ENCODE measurements at places on chromosomes 1 and 21. TPM values are rescaled to one million over a fixed set of nuclear protein-coding genes. Genes with fewer than 3 reads are reported as not detected.

GRCh38 chr1:22925111-22925510, 47.6 kb downstream of the LACTBL1 start:
- DNase-seq = no peak

DNA sequence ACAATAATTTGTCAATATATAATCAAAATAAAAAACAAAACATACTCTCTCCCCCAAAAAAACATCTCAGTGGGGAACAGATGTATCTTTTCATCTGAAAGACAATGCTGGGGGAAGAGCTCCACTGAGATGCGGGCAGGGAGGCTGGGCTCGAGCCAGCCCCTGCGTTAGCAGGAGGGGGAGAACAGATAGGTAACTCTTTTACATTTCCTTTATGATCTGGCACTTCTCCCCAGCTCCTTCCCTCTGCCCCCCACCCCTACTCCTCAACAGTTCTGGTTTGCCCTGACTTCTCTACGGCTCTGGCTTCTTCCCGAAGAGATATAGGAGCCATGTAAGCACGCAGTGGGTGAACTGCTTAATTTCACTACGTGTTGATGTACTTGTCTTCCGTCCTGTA, 12.4 kb downstream of the LEPR start:
- DNase-seq = no peak

- DNase-seq = no peak
These were observed 7.6 kb upstream of the ENAH start for GRCh38 chr1:225660544-225660946.

GRCh38 chr1:236161230-236161629, 18.9 kb downstream of the GPR137B start:
- no peak for DNase-seq

- DNase-seq = no peak
These were observed 44.0 kb upstream of the FMO2 start for GRCh38 chr1:171140956-171141687.

GRCh38 chr1:150017206-150017750, 6.8 kb upstream of the OTUD7B start:
- no peak for DNase-seq

DNA sequence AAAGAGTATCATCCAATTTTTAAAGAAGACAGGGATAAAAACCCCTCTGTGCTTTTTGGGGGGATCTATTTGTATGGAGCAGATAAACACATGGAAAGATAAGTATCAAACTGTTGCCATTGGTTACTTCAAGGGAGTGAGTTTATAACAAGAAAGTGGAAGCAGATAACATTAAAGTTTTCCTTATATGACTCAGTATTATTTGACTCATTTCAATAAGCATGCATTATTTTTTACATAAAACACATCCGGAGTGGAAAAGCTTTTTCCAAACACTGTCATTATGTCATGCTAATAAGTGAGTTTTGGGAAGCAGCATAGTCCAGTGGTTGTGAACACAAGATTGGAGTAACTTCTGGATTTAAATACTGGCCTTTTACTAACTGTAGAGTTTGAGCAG, 452.2 kb downstream of the LTN1 start:
- no peak for DNase-seq

GRCh38 chr1:31399976-31400375, 13.0 kb upstream of the SERINC2 start:
- no peak for DNase-seq

The ACTL8 gene
- not detected for total RNA-seq

Measured in ureter (tissue), 1 donor.